D341Med (cell line): ENCODE measurements at places on chromosomes 11 and 22.
A peak's percentile ranks its signal among the peaks of the same experiment; 100 is the strongest.

DNA sequence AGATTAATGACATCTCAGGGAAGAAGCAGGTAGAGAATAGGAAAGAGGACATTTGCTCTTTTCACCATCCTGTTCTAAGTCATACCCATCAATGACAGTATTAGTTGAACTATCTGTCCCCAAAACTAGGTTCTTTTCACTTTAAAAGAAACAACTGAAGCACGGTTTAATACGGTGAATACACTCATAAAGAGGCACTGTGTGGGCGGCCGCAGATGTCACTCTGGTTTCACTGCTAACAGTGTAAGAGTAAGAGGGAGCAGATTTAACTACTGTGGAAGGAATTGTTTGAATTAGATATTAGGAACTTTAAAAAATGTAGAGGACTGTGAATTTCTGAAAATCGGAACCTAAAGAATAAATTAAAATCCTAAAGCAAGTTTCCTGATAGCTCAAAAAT lies 49.5 kb downstream of the VSIG10L2 start:
- DNase-seq, result no peak

- peak; percentile 86 for DNase-seq
Observed at GRCh38 chr22:42344361-42344905, 74.0 kb upstream of the TCF20 start.

- no peak for DNase-seq
Observed at GRCh38 chr11:2899080-2899783, 13.7 kb upstream of the CDKN1C start.

GRCh38 chr11:124198897-124199296 lies 15.8 kb downstream of the OR10D3 start:
- no peak for DNase-seq

DNA sequence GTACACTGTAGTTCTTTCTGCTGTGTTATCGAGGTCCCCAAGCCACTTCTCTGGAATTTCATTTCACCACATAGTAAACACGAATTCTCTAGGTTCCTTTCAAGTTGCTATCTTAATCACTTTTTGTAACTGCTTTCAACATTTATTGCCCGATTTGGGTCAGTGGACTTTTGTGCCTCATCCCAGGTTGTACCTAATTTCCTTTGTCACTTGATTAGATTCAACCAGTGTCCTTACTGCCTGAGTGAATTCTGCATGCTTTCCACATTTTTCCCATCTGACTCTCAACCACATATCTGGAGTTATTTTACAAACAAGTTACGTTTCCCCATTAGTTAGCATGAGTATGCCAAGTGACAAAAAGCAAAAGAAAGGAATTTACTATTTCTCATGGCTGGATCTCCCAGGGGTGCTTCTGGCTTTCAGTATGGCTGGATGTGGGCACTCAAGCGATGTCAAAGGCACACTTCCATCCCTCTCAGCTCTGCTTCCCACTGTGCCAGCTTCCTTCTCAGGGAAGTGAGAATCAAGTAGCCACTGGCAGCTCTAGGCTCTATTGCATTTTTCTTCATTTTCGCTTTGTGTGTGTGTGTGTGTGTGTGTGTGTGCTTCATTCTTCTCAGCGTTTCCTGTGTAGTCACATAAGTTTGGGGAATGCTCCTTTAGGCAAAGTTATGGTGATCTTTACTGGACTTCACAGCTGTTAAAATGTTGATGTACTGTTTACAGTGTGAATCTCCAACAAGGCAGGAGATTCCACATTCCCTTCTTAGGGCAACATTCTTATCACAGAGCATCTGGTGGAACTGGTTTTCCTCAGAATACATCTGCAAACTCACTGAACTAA lies 128.9 kb downstream of the DBX1 start:
- no peak for DNase-seq

DNA sequence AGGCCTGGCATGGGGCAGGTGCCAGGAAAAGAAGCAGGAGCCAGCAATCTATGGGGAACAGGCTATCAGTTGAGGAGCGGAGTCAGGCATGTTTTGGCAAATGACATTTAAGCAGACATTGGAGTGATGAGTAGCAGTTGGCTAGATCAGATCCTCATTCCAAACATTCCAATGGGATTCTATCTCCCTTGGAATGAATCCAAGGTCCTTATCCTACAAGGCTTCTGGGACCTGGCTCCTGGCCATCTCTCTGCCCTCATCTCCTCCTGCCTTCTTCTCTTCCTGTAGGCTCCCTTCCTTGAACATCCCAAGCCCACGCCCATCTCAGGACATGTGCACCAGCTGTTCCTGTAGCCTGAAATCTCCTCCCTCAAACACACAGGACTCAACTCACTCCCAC lies 1074.5 kb downstream of the TBC1D22A start:
- no peak for DNase-seq
